ENCODE measurements at places on chromosomes 7 and 10.

- no peak for DNase-seq
Observed at GRCh38 chr10:77121829-77122228, 515.8 kb downstream of the KCNMA1 start.

DNA sequence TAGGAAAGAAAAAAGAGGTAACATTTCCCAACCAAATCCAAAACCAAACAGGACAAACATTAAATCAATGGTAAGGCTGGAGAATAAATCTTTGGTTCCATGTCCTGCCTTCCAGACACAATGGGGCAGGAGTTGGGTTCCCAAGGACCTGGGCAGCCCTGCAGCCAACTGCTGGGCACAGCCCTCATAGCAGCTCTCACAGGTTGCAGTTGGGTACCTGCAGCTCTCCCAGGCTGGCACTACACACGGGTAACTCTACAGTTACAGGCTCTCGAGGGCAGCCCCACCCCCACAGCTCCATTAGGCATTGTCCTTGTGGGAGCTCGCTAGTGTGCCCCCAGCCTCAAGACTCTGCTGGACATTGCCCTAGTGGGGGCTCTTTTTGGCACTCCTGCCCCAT lies 7.5 kb downstream of the GRB10 start:
- DNase-seq, result no peak

GRCh38 chr10:88154596-88155250 lies 291.3 kb downstream of the PTEN start:
- no peak for DNase-seq

- no peak for DNase-seq
Observed at GRCh38 chr10:3668276-3668965, 116.6 kb downstream of the KLF6 start.

GRCh38 chr10:73517166-73517888 lies 21.5 kb upstream of the PPP3CB start:
- DNase-seq, result no peak

- no peak for DNase-seq
Observed at GRCh38 chr7:18216270-18216669, 188.6 kb upstream of the PRPS1L1 start.

DNA sequence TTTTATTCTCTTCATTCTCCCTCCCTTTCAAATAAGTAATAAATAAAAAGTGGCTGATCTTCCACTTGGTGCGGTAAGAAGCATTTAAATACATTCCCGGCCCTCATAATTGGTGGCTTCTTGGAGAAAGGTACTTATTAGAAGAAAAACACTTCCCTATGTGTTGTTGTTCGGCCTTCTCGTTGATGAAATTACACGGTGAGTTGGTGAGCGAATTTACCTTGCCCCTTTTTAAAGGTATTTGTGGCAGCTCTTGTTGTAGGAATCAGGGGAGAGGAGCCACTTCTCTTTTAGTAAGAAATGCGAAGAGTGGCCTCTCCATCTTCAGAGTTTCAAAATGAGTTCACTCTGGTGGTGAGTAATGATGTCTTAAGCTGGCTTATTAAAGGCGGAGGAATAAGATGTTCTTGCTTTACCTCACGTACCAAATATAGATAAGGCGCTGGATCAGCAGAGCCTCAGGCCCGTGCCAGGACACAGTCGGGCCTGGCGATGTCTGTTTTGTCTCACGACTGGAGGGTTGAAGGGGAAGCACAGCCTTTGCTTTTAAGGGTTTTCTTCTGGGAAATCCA lies 135.9 kb downstream of the CUX1 start:
- no peak for DNase-seq

DNA sequence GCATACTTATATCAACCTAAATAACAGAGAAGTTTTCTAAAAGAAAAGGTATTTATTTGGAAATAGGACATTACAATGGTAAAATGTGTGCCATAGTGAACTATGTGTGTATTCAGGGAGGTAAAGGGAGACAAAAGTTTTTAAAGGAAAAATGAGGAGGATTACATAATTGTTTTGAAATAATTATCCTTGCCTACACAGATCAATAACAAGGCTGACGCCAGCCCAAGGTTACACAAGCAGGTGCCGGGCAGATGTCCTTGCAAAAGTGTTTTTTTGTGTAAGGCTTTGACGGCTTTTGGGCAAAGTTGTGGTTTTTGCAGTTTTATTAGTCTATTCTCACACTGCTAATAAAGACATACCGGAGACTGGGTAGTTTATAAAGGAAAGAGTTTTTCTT lies 22.7 kb upstream of the SLC35B4 start:
- DNase-seq, result no peak

- DNase-seq, result no peak
Observed at GRCh38 chr10:124287791-124288190, 130.9 kb downstream of the OAT start.

GRCh38 chr10:62025134-62025794 lies 123.8 kb downstream of the ARID5B start:
- no peak for DNase-seq

- DNase-seq, result no peak
Observed at GRCh38 chr10:63204667-63205391, 71.7 kb downstream of the NRBF2 start.

DNA sequence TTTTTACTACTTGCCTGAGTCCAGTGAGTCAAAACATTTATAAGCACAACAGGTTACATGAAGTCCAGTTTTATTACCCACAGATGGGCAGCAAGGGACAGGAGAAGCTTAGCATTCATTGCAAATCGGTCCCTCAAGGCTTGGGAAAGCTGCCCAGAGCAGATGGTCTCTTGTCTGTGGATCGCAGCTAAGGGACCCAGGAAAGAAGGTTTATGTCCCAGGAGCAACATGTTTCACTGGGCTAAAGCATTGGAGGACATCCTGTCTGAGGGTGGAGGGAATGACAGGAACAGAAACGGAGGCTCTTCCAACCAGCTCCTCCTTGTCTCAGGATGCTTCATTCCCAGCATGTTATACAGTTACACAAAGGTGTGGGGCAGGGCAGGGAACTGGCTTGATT lies 39.3 kb downstream of the TRIM24 start:
- no peak for DNase-seq

- no peak for DNase-seq
Observed at GRCh38 chr10:132547421-132547861, 9.9 kb downstream of the INPP5A start.

DNA sequence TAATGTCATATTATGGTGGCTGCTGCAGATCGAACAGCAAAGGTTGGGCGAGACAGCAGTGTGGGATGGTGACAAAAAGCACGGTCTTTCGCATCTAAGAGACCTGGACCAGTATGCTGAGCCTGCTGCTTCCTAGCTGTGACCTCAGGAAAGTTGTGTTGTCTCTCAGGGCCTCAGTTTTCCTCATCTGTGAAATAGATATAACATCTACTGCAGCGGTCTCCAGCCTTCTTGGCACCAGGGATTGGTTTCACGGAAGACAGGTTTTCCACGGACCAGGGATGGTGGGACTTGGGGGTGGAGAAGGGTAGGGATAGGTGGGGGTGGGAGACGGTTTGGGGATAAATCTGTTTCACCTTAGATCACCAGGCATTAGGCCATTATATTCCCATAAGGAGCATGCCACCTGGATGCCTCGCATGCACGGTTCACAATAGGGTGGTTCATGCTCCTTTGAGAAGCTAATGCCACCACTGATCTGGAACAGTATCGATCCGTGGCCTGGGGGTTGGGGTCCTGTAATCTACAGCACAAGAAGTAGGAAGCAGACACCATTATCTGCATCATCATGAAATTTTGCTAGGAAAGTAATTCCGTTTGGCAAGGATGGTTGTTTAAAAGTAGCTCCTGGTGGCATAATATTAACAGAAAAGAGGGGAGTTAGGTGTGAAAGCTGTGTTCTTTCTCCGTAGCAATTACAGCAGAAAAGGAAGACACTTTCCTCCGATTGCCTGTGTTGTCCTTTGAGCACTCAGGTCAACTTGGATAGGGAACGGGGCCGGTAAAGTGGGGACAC lies 10.8 kb downstream of the KLF6 start:
- no peak for DNase-seq

GRCh38 chr10:31677195-31678138 lies 251.2 kb downstream of the ARHGAP12 start:
- DNase-seq, result no peak

- DNase-seq, result no peak
Observed at GRCh38 chr7:69438584-69439412, 159.5 kb upstream of the AUTS2 start.

- DNase-seq, result no peak
Observed at GRCh38 chr10:77077316-77077945, 560.2 kb downstream of the KCNMA1 start.

DNA sequence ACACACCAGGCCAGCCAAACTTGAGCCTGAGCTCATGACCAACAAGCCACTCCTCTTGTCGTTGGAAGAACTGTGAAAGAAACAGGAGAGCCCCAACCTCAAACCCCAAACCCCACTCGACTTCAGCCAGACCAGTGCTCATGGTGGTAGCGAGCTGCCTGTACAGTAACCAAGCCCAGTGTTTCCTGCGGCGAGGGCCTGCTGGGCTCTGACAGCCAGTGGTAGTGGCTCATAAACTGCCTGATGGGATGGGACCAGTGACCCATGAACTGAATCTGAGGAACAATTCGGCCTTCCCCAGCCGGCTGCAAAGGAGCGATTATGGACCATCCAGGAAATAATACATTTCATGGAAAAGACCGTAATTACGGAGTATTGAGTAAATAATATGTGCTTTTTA lies 191.9 kb downstream of the RPS24 start:
- no peak for DNase-seq

GRCh38 chr7:25887266-25887665 lies 264.7 kb upstream of the NFE2L3 start:
- DNase-seq, result no peak

GRCh38 chr7:119514326-119514725 lies 758.6 kb upstream of the KCND2 start:
- no peak for DNase-seq

DNA sequence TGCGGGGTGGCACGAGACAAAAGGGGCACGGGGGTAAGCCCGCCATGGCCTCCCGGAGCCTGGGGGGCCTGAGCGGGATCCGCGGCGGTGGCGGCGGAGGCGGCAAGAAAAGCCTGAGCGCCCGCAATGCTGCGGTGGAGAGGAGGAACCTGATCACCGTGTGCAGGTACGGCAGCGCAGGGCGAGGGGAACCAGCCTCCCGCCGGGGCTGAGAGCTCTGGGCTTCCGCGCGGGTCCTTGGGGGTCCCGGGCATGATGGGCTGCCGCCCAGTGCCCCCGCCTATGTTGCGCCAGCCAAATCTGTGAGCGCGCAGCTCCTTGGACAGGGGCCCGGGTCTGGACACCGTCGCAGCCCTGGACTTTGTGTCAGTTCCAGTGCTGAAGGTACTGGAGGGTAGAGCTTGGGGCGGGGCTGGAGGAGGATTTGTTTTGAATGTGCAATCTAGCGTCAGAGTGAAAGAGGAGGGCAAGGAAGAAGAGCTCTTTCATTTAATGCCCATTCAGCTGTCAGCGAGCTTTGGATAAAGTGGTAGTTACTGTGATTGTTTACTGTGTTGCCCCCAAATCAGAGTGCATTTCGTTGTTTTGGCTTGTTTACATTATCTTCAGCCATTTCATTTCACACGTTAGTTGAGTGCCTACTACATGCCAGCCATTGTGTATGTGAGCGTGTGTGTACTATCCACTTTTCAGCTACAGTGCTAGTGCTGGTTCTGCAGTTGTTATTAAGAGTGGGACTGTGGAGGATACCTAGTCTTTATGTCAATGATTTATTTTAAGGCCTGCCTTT lies 777 bp downstream of the RUNDC3B start:
- no peak for DNase-seq

- no peak for DNase-seq
Observed at GRCh38 chr10:89978081-89978480, 276.7 kb downstream of the KIF20B start.

DNA sequence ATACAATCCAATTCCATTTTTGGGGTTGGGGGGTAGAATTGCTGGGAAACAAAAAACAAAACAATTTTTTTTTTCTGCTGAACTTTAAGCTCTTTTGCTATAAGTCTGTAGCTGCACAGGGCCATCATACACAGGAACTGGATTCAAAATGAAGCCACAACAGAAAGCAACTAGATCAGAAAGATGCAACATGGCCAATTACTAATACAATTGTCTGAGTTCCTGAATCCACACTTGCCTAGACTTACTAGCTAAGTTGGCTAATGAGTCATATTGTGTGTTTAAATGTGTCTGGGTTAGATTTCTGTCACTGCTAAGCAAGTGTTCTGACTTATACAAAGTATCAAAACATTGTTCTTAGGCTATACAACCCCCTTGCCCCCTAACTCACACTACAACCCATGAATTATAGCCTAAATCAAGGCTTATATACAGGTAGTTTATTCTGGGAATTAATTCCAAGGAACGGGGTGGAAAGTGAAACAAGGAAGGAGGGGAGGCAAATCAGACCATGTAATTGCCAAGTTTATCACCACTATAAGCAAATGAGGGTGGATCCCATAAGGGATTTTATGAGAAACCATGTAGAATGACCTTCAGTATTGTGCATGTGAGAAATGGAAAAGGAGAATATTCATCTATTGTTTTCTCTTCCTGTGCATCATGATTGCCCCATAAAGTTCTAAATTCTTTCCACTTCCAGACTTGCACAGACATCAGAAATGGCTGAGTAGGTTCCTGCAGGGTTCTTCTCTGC lies 337.9 kb upstream of the SORCS1 start:
- DNase-seq, result no peak

- no peak for DNase-seq
Observed at GRCh38 chr7:97446361-97446760, 285.5 kb upstream of the TAC1 start.

GRCh38 chr10:6465437-6465836 lies 114.6 kb downstream of the PRKCQ start:
- DNase-seq, result no peak

GRCh38 chr7:91618776-91619765 lies 261.4 kb downstream of the MTERF1 start:
- no peak for DNase-seq

- DNase-seq, result no peak
Observed at GRCh38 chr10:547591-548081, 141.8 kb downstream of the DIP2C start.

DNA sequence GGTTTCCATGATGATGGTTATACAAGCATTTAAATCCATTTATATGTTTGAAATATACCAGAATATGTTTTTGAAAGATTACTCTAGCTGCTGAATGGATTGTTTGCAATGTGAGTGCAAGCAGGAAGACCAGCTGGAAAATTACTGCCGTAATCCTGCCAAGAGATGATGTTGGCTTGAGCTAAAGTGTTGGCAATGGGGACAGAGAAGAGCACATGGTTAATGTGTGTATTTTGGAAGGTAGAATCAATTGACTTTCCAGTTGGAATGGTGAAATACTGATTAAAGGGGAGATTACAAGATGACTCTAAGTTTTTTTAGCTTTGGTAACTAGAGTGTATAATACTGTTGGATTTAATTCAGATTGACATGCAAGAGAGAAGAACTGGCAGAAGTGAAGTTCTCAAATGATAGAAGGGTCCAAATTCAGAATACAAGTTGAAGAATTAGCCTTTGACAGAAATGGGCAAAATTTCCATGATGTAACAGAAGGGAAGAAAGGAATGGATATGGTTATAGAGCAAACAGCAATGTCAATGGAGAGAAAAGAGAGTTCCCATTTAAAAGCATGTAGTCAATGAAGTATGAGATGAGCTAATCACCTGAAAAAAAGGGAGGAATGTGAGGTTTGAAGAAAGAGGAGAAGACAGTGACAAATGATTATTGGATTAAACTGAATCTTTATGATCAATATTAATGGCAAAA lies 422.0 kb downstream of the CDC14C start:
- peak; percentile 99 for DNase-seq

Data from LNCaP clone FGC (cell line).